ENCODE measurements at places on chromosomes 13 and 19.

DNA sequence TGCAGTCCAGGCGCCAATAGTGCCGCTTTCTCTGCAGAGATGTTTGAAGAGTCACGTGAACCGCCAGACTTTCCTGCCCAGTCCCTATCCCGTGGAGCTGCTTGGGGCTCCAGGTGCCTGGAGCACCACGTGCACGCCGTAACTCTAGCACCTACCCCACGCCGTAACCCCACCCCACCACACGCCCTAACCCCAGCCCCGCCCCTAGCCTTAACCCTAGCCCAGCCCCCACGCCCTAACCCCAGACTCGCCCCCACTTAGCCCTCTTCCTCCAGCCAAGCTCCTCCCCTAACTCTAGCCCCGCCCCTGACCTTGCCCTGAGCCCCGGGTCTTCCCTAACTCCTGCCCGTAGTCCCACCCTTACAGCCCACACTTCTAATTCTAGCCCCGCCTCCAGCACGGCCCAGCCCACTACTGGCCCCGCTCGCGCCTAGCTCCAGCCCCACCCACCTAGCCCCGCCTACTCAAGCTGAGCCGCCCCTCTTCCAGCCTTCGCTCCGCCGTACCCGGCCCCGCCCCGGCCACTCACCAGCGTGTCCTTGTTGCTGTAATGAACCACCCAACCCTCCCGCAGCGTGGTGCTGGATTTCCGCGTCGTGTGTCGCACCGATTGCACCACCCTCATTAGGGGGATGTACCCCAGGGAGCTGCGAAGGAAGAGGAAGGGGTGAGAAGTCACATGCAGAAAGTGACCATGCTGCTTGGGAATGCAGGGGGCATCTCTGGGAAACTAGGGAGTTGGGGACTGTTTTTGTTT is 19.5 kb downstream of the PRKD2 start:
- DNase-seq = peak; percentile 97

GRCh38 chr19:30367006-30367405 is 5.2 kb upstream of the ZNF536 start:
- DNase-seq = no peak

GRCh38 chr13:75480671-75481175 is 1.2 kb downstream of the TBC1D4 start:
- DNase-seq = peak; percentile 83

- DNase-seq = peak; percentile 71
Observed at GRCh38 chr13:98475522-98475921, 101.4 kb downstream of the STK24 start.

All from upper lobe of right lung (tissue), 1 donor.